ENCODE measurements at places on chromosomes 3 and 15. TPM values are rescaled to one million over a fixed set of nuclear protein-coding genes. Genes with fewer than 3 reads are reported as not detected.

Gene CX3CR1
- 0.37 TPM for total RNA-seq

Gene FOXB1
- not detected for total RNA-seq

Gene PRKCD
- total RNA-seq, result 33.6 TPM

Gene THRB
- total RNA-seq, result 21.9 TPM

Gene RARRES1
- total RNA-seq, result 12.1 TPM

Gene GOLGA8T
- not detected for total RNA-seq

Gene GPR176
- 6.1 TPM for total RNA-seq

Gene ANKRD63
- not detected for total RNA-seq

Gene CKMT1B
- total RNA-seq, result 66.4 TPM

Gene ASB14
- not detected for total RNA-seq

Gene TF
- total RNA-seq, result not detected

- no peak for DNase-seq
Measured at GRCh38 chr3:53192608-53193007, 31.6 kb downstream of the PRKCD start.

GRCh38 chr15:50302581-50302980 is 37.1 kb upstream of the HDC start:
- DNase-seq, result no peak

GRCh38 chr3:25952133-25952532 is 162.2 kb downstream of the OXSM start:
- no peak for DNase-seq

DNA sequence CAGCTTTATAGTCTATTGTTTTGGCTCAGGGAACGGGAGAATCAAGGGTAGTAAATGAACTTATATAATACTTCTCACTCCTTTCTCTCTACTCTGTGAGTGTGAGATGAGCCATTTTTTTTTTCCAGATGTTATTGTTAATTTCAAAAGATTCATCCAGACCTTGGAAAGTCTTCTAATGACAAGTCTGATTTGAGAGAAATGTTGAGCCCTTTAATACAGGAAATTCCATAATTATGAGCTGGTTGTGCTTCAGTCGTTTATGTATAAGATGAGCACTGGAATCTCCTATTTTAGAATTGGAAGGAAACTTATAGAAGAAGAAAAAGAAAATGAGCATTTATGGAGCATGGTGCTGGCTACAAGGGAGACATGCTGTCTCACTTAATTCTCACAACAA is 92.0 kb downstream of the FBN1 start:
- DNase-seq, result no peak

DNA sequence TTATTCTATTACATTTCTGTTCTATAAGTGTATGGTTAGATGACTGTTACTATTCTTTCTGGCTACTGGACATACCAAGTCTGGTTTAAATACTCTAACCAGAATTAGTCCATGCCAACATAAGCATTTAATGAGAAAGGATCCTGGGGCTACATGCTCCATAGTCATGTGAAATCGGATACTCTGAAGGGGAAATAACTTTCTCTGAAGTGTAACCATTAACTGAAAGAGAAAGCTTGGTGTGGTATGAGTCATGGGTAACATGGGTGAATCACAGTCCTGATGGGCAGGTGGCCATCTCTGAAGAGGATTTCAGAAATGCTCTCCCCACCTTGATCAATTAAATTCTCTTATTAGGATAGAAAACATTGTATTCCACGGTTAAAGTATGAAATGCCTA is 69.4 kb downstream of the FHIT start:
- no peak for DNase-seq

DNA sequence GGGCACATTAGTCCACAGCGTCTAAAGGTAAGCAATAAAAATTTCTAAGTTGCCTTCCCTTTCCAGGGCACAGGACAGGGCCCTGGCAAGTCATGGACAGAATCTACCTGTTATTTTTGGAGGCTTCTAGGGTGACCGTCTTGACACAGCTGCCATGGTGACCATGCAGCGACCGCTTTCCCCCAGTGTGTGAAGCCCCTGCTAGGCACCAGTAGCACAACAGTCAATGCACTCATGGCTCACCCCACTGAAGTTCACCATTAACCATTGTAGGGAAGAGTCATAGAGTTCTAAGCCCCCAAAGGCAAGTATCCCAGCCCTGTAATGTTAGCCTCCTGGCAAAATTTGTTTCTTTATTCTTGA is 43.8 kb upstream of the SLCO2A1 start:
- DNase-seq, result no peak

DNA sequence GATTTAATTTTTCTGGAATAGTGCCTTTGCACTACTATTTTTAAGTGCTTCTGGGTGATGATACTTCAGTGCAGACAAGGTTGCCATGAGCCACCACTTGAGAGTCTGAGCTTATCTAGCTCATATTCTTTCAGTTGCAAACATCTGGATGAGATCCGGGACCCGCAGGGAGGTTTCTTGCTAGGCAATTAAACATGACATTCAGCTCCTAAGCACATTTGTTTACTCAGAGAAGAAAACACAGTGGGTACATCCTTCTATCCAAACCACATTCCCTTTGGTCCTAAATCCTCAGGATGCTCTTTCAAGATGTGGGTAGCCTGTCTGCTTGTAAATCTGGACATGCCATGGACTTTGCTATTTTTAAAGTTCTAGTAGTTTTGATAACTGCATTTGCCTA is 12.0 kb downstream of the PLSCR1 start:
- no peak for DNase-seq

DNA sequence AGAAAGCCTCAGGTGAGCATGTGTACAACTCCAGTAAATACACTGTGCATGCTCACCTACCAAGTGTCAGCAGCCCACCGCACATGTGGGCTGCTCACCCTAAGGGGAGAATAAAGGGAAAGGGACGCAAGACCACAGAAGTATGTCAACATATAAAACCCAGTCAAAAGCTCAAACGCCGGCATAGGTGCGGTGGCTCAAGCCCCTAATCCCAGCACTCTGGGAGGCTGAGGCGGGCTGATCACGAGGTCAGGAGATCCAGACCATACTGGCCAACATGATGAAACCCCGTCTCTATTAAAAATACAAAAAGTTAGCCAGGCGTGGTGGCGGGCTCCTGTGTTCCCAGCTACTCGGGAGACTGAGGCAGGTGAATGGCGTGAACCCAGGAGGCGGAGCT is 732.1 kb downstream of the ZPLD1 start:
- no peak for DNase-seq

- DNase-seq, result peak; percentile 76
Measured at GRCh38 chr3:154955907-154956533, 124.1 kb upstream of the MME start.

DNA sequence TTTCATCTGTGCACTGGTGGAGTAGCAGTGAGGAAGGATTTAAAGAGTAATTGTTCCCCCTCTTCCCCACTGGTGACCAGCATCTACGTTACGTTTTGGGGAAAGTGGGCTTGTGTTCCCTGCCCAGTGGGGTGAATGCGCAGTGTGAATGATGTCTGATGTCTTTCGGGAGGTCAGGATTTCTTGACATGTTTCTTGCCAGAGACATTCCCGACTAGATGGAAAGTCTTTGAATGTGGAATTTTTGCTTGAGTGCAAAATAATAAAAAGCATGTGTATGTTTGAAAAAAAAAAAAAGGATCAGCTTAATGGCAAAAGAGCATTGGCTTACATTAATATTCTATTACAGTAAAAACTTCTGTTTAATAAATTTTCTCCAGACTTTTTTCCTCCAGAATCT is 632.2 kb downstream of the FOXP1 start:
- no peak for DNase-seq

DNA sequence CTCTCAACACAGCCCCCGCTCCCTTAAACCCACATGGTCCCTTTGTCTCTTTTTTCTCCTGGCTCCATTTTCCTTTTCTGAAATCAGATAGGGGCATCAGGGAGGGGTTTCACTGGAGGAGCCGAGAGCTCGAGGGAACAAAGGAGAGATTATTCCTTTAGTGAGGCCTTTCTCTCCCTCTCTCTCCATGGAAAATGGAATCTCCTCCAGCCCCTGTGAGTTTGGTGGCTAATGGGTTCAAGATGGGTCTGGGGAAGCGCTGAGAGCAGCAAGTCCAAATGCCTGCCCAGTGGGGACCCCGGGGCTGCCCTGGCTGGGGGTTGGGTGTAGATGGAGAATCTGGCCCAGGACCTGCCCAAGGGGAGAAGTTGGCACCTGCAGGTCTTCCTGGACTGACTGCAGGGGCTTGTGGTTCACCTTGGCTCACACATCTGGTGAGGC is 56.8 kb downstream of the ITGA11 start:
- no peak for DNase-seq

GRCh38 chr3:2650746-2651145 is 459.4 kb downstream of the IL5RA start:
- DNase-seq, result no peak

DNA sequence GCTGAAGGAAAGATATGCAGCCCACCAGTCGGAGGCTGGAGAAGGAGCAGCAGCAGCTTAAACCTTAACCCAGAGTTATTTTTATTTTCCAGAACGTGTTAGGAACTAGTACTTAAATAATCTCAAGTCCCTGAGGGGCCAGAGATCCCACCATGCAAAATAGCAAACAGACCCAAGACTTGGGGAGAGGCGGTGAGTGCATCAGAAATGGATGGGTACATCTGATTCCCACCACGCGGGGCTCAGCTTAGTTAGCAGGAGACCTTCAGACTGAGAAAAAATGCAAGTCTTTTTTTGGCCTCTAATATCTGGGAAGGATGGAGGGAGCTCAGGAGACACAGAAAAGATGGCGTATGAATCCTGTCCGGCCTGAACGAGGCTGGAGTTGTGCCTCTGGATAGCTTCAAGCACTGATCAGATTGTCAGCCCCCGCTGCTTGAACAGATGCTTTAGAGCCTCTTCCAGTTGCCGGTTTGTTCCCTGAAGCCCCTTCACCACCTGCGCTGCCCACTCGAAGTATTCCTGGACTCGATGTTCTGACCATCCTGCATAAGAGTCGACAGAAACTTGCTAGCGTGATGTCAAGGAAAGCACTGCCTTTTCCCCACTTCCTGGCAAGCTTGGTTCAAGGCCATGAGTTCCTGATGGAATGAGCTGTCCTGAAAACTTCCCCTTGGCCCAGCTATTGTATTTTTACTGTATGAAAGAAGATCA is 1.3 kb downstream of the HDDC3 start:
- no peak for DNase-seq

DNA sequence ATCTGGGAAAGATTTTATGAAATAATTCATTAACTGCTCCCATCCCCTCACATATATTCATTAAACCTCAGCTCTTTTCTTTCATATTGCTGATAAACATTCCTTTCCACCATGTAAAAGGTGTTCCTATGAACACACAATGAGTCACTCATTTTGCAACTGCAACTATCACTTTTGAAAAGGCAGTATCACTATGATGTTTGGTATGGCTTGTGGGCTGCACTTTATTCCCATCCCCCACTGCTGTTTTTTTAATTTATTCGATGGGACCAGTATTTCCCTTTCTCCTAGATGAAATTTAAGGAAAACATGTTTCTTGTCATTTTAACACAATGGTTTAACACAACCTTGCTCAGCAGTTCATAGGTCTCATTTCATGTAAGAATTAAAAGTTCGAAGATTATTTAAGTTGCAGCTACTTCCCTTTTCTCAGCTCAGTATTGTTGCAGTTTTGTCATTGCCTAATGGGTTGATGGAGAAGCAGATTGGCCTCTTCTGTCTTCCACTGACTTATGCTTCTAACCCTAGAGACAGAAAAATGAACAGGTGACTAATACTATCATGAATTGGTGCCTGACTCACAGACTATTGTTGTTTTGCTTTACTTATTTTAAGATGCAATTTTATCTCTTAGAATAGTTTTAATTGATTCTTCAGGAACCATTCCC is 280.3 kb downstream of the ZPLD1 start:
- DNase-seq, result no peak

GRCh38 chr15:65376767-65377104 is 1.1 kb downstream of the IGDCC3 start:
- DNase-seq, result no peak

GRCh38 chr15:57298843-57299550 is 77.3 kb upstream of the CGNL1 start:
- DNase-seq, result no peak

GRCh38 chr15:62469874-62470688 is 305.0 kb upstream of the C2CD4B start:
- no peak for DNase-seq

DNA sequence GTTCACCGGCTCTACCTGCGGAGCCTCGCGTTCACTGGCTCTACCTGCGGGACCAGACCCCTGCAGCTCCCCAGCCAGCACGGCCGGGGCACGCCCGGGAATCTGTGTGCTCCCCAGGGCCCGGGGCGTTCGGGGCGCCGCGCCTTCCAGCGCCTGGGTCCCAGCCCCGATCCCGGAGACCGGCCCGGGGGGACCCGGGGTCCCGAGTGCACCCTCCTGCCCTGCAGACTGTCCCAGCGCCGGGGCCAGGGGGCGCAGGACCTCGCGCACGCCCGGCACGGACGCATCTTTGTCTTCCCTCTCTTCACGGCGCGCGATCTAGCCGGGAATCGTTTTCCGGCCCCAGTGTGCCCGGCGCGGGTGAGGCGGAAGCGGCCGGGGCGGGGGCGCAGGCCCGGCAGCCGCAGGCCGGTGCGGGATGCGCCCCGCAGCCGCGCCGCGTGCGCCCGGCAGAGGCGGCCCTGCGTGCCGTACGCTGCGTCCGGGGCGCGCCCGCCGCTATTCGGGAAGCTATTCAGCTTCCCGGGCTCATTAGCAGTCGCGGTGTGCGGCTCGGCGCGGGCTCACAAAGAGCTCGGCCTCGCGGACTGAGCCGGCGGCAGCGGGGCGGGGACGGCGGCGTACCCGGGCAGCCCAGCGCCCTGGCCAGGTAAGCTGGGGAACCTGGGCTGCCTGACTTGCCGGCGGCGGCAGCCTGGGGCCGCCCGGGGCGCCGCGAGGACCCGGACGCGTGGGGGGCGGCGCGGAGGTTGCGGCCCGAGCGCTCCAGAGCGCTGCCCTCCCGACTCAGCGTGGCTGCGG is at the start of gene APBA2:
TSS of gene APBA2 (plus strand) at position 345 of the 801 bp plus-strand sequence. CDS start 167,911 bp downstream, outside the sequence.
- no peak for DNase-seq

DNA sequence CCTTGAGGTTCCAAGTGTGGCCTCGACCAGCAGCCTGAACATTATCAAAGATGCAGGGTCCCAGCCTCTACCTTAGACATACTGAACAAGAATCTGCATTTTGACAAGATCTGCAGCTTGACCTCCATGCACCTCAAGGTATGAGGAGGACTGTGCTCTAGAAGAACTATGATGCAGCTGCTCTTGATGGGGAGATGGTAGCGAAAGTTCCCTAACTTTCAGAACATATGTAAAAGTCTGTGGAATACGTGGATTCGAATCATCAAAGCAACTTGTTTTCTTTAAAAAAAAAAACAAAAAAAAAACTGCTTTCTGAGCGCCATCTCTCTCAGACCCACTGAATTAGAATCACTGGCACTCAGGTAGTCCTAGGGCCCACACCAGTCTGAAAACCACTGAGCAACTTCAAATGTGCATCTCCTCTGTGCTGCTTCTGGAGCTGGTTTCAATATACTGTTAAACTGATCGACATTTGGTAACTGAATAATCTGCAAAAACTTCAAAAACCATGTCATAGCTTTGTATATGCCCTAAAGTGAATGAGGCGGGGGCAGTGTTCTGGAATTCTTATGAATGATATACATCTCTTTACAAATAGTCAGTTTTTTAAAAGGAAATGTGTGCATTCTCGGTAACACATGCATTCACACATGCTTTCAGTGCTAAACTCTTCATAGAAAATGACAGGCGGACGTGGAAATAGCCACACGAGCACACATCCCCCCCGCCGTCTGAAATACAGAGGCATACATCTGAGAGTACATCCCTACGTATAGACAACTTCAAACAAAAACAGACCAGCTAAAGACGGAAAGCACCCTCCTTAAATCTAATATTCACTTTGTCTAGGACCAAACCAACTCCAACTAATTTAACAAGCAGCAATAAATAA is 128.8 kb downstream of the FOXP1 start:
- no peak for DNase-seq

GRCh38 chr15:55289011-55289745 is 435 bp downstream of the RAB27A start:
- DNase-seq, result peak; percentile 59

Measured in stomach (tissue), 19 donors.